ENCODE measurements at places on chromosomes 3 and 15.

GRCh38 chr3:30658328-30659052, 52.1 kb downstream of the TGFBR2 start:
- peak; percentile 66 for DNase-seq

DNA sequence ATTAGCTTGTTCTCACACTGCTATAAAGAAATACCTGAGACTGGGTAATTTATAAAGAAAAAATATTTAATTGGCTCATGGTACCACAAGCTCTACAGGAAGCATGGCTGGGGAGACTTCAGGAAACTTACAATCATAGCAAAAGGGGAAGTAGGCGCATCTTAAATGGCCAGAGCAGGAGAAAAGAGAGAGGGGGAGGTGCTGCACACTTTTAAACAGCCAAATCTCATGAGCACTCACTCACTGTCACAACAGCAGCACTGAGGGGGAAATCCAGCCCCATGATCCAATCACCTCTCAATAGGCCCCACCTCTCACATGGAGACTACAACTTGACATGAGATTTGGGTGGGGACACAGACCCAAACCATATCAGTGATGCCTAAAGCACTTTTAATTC, 82.5 kb downstream of the DCLK3 start:
- DNase-seq = no peak

DNA sequence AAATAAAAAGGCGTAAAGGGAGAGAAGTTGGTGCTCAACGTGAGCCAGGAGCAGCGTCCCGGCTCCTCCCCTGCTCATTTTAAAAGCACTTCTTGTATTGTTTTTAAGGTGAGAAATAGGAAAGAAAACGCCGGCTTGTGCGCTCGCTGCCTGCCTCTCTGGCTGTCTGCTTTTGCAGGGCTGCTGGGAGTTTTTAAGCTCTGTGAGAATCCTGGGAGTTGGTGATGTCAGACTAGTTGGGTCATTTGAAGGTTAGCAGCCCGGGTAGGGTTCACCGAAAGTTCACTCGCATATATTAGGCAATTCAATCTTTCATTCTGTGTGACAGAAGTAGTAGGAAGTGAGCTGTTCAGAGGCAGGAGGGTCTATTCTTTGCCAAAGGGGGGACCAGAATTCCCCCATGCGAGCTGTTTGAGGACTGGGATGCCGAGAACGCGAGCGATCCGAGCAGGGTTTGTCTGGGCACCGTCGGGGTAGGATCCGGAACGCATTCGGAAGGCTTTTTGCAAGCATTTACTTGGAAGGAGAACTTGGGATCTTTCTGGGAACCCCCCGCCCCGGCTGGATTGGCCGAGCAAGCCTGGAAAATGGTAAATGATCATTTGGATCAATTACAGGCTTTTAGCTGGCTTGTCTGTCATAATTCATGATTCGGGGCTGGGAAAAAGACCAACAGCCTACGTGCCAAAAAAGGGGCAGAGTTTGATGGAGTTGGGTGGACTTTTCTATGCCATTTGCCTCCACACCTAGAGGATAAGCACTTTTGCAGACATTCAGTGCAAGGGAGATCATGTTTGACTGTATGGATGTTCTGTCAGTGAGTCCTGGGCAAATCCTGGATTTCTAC, at the start of gene RARB:
TSS of gene RARB (plus strand) at position 322 of the 847 bp plus-strand sequence. CDS start at position 791, 469 bp downstream.
- DNase-seq = peak; percentile 99

DNA sequence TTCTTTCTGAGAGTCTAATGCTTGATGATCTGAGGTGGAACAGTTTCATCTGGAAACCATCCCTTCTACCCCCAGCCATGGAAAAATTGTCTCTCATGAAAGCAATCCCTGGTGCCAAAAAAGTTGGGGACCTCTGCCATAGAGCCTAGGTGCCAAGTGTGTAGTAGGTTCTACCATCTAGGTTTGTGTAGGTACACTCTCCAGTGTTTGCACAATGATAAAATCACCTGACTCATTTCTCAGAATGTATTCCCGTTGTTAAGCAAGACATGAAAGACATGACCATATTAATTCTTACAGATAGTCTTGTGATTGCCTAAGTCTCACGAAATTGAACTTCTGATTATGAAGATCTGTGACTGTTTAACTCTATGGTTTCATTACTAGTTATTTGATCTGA, 68.6 kb downstream of the KAT2B start:
- no peak for DNase-seq

DNA sequence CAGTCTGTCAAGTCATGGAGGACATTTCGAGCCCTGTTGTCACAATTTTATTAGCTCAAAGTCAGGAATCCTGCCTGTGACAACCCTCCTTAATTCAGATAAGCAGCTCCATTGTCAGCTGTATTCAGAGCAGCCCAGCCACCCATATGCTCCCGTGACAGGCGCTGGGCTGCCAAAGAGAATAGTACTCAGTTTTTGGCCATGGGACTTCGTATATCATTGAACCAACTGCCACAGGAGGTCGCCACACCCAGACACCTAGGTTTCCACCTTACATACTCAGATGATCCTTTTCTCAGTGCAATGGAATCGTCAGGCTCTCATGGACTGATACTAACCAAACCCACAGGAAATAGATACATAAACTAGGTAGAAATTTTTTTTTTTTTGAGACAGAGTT, 100.2 kb downstream of the C3orf70 start:
- DNase-seq = no peak

- DNase-seq = peak; percentile 54
Observed at GRCh38 chr15:93719921-93720351, 511.4 kb upstream of the MCTP2 start.

DNA sequence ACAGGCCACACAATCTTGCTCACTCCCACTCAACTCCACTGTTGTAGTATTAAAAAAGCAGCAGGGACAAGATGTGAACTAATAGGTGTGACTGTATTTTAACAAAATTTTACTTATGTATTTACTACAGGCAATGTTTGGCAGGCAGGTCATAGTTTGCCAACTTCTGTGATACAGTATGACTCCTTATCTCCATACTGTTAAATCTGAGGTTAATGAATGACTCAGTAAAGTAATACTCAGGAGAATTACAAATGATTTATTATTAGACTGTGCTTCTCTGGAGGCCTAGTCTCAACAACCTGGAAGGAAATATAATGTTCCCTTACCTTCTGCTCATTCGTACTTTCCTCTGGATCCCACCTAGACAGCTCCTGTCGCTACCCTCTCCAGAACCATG, 258.6 kb upstream of the KCNMB2 start:
- no peak for DNase-seq

Data from brain microvascular endothelial cell (primary cell).